ENCODE measurements at places on chromosomes 7 and 10.
A peak's percentile ranks its signal among the peaks of the same experiment; 100 is the strongest.

GRCh38 chr7:5248201-5248885, 34.4 kb upstream of the SLC29A4 start:
- peaks cover 4% of the 10 kb centered on the region for H3K4me1 ChIP-seq
- H3K27ac ChIP-seq = peak overlapping the region; percentile 64
- H3K36me3 ChIP-seq = no peaks in the 10 kb centered on the region
- peak; percentile 35 for DNase-seq

- H3K27me3 ChIP-seq = no peaks in the 10 kb centered on the region
- H3K36me3 ChIP-seq = no peaks in the 10 kb centered on the region
- H3K27ac ChIP-seq = no peak overlapping the region
- DNase-seq = no peak
- H3K4me1 ChIP-seq = peaks cover 12% of the 10 kb centered on the region
These were observed 748.7 kb upstream of the GALNT17 start for GRCh38 chr7:70383066-70383782.

- H3K4me3 ChIP-seq = no peak overlapping the region
- H3K4me1 ChIP-seq = peaks cover 26% of the 10 kb centered on the region
- peaks cover 3% of the 10 kb centered on the region for H3K36me3 ChIP-seq
- H3K27me3 ChIP-seq = no peaks in the 10 kb centered on the region
- no peak for DNase-seq
These were observed 228.9 kb upstream of the TCF7L2 start for GRCh38 chr10:112721080-112721698.

DNA sequence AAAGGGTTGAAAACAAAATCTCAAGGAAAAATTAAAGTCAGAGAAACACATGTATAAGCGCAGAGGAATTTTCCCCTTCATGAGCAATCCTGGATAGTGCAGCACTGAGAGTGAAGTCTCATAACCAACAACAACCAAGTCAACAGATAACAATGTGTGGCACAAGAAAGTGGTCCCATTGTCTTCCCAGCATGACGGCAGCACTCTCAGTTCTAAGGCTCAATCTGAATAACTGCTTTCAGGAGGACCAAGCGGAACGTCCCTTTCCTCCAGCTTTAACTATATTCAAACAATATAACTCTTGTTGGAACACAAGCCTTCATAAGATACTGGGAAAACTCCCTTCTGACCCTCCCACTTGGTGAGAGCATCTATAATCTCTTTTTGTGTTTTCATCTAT, 137.9 kb downstream of the RAPGEF5 start:
- peaks cover 11% of the 10 kb centered on the region for H3K36me3 ChIP-seq
- no peaks in the 10 kb centered on the region for H3K27me3 ChIP-seq
- H3K4me3 ChIP-seq = no peak overlapping the region
- H3K27ac ChIP-seq = no peak overlapping the region

DNA sequence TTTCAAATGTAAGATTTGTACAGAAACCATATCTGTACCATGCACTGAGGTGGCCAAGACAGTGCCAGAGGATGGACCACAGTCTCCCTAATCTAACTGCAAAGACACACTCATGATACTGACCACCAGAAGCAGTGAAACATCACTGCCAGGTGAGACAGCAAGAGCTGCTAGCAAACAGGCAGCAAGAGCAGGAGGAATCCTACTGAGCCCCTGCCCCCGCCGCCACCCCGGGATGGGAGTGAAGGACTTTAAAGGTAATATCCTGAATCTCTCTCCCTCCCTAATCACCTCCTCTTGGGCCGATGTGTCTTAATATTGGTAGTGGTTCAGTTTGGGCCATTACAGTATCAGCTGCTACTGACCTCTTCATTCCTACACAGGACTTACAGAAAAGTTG, 144.3 kb downstream of the XPNPEP1 start:
- no peaks in the 10 kb centered on the region for H3K36me3 ChIP-seq
- H3K27ac ChIP-seq = no peak overlapping the region
- no peak for DNase-seq

DNA sequence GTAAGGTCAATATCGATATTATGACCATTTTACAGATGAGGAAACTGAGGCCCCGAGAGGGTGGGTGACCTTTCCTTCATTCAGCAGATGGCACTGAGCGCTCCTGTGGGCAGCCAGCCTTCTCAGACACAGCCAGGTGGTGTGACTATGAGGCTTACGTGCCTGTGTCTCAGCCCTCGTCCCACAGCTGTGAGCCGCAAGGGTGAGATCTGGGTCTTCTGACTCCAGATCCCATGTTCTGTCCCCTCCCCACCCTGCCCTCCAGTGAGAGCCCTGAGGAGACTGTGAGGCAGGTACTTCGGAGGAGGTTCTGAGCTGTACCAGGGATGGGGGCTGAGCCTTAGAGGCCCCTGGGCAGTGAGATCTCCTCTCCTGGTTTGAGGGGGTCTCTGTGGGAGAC, 613.8 kb upstream of the FOXK1 start:
- no peak overlapping the region for H3K27ac ChIP-seq
- H3K4me1 ChIP-seq = peaks cover 11% of the 10 kb centered on the region
- no peaks in the 10 kb centered on the region for H3K27me3 ChIP-seq
- H3K4me3 ChIP-seq = no peak overlapping the region
- no peak for DNase-seq

DNA sequence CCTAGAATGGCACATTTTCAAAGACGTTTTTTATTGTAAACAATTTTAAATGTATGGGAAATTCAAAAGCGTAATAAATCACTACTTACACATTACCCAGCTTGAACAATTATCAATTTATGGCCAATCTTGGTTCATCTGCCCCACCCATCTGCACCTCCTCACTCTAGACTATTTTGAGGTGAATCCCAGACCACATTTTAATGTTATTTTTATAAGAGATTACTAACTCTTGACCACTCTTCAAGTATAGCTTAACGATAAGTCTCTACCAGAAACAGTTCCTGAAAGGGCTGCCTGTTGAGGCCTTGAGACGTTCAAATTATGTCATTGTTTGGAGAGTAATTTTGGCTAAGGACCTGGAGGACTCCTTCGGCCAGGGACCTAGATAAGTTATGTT, 33.2 kb downstream of the ECHDC3 start:
- H3K27ac ChIP-seq = peak overlapping the region; percentile 43
- peaks cover 5% of the 10 kb centered on the region for H3K36me3 ChIP-seq
- H3K4me3 ChIP-seq = no peak overlapping the region

- H3K27ac ChIP-seq = no peak overlapping the region
- no peak for DNase-seq
- no peak overlapping the region for H3K4me3 ChIP-seq
- H3K36me3 ChIP-seq = peaks cover 19% of the 10 kb centered on the region
- peaks cover 25% of the 10 kb centered on the region for H3K4me1 ChIP-seq
These were observed 786 bp downstream of the ATP5F1C start for GRCh38 chr10:7788639-7789286.

DNA sequence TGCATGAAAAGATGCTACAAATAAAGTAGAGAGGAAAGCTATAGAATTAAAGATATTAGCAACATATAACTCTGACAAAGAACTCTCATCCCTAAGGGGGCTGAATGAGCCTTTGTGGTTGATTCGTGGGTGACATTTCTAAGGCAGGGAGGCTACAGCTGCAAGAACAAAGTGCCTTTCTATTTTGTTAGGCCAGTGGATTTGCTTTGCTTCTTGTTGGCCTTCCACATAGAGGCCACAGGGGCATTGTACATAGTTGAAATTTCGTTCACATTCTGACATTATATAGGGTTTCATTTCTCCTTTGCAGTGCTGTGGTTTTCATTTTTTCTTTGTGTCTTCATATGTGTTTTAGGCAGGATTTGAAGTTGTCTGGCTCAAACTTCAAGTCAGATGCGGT, 819.2 kb upstream of the C7orf33 start:
- no peak overlapping the region for H3K27ac ChIP-seq
- DNase-seq = no peak
- no peaks in the 10 kb centered on the region for H3K36me3 ChIP-seq
- peaks cover 5% of the 10 kb centered on the region for H3K27me3 ChIP-seq

DNA sequence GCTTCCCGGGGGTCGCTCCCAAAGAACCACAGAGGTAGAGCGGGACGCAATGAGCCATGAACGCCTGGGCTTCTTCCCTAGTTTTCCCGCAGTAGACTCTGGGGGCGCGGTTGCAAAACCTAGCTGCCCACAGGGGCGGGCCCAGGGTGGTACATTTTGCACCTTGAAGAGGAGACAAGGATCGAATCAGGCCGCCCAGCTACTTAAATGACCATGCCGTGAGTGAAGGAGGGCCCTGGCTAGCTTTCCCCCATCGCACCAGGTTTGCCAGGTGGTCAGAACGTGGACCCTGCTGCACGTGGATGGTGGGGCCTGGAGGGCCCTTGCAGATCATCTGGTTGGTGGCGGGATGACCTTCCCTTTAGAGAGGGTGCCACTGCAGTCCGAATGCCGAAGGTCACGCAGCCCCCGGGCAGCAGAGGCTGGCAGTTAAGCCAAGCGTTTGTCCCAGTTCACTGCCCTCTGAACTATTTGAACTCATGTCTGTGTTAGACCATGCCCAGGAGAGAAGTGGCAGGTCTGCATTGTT, 604 bp upstream of the SHTN1 start:
- H3K27ac ChIP-seq = peak overlapping the region; percentile 67
- no peaks in the 10 kb centered on the region for H3K27me3 ChIP-seq
- peak overlapping the region; percentile 89 for H3K4me3 ChIP-seq
- no peaks in the 10 kb centered on the region for H3K36me3 ChIP-seq

DNA sequence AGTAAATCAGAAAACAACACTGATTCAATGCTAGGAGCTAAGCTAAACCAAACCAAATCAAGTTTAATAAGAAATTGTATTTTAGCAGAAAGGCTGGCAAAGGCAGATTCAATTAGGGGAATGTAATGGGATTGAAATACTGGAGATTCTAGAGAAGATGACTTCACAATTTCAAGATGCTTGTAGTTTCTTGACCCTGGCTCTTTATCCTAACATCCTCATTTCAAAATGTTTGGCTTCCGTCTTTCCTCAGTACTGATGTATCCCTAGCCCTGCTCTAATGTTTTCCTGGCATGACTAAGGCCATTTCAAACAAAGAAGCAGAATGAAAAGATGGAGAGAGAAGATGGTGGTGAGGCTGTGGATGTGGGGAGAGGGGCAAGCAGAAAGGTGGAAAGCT, 2.7 kb upstream of the JCAD start:
- H3K36me3 ChIP-seq = no peaks in the 10 kb centered on the region
- DNase-seq = no peak
- H3K27me3 ChIP-seq = peaks cover 26% of the 10 kb centered on the region
- no peak overlapping the region for H3K4me3 ChIP-seq
- H3K4me1 ChIP-seq = peaks cover 40% of the 10 kb centered on the region
- no peak overlapping the region for H3K27ac ChIP-seq

- H3K27ac ChIP-seq = no peak overlapping the region
- H3K27me3 ChIP-seq = peaks cover 27% of the 10 kb centered on the region
- H3K36me3 ChIP-seq = no peaks in the 10 kb centered on the region
- H3K4me3 ChIP-seq = no peak overlapping the region
These were observed 5.3 kb upstream of the LDB3 start for GRCh38 chr10:86663046-86663345.

GRCh38 chr7:25754751-25755150, 397.2 kb upstream of the NFE2L3 start:
- peaks cover 72% of the 10 kb centered on the region for H3K4me1 ChIP-seq
- H3K27ac ChIP-seq = no peak overlapping the region
- no peak overlapping the region for H3K4me3 ChIP-seq
- H3K36me3 ChIP-seq = no peaks in the 10 kb centered on the region
- peaks cover 1% of the 10 kb centered on the region for H3K27me3 ChIP-seq

DNA sequence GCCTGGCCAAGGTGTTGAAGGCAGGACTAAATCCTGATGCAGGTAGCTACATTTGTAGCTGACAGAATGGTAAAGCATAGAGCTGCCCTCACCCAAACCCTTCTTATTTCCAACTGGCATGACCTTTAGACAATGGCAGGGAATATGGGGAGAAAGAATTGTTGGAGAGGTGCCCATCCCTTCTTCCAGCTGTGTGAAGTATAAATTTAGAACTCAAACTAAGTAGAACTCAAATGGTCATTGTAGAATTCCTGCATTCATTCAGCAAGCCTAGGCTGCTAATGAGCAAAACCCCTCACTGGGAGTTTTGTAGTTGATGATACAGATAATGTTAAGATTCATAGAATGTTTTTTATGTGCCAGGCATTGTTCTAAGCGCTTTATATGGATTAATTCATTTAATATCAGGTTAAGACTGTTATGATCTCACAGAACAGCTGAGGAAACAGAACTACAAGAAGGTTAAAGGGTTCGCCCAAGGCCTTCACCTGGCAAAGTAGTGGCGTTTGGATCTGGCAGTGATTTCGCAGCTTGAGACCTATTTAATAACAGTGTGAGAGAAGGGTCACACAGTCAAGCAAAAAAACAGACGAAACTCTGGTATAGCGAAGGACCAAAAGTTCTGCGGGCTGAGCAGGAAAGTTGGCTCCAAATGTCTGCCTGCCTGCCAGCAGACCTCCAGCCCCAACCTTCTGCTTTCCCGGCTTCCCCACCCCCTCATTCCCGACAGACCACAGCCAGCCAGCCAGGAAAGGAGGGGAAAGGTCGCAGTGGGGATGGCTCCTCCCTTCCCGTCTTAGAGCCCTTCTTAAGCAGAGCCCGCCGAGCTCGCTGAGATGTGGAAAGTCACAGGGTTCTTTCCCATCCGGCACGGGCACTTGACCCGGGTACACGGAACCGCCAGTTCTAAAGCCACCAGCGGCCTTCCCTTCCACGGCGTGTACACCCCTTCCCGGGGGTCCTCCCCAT, 1.6 kb upstream of the HILPDA start:
- H3K36me3 ChIP-seq = peaks cover 6% of the 10 kb centered on the region
- H3K27me3 ChIP-seq = no peaks in the 10 kb centered on the region
- peaks cover 44% of the 10 kb centered on the region for H3K4me1 ChIP-seq
- peak overlapping the region; percentile 98 for H3K27ac ChIP-seq

DNA sequence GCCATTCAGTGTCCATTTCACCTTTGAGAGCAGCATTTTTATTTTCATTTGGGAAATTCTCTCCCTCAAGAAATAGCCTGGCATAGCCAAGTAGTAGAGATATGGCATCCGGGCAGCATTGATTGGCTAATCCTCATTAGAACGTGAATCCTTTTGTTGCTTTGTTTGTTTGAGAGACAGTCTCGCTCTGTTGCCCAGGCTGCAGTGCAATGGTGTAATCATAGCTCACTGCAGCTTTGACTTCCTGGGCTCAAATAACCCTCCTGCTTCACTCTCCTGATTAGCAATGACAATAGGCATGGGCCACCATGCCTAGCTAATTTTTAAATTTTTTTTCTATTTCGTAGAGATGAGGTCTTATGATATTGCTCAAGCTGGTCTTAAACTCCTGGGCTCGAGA, 1174.9 kb upstream of the AUTS2 start:
- peaks cover 9% of the 10 kb centered on the region for H3K4me1 ChIP-seq
- H3K27ac ChIP-seq = no peak overlapping the region
- no peak overlapping the region for H3K4me3 ChIP-seq
- no peak for DNase-seq
- H3K36me3 ChIP-seq = no peaks in the 10 kb centered on the region

DNA sequence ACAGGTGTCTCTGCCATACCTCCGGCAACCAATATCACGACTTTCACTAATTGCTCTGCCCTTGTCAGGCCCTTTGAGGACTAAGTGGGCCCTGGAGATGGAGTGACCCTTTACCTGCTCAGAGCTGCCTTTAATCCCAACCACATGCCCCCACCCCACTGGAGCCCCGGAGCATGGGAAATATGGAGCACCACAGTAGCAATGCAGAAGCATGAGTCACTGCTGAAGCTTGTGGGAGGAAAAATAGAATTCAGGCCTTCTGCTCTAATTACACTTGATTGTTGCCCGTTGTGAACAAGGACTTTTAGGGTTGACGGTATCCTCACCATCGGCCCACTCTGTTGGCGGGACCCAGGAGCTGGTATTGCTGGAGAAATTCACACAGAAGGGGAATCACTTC, 52.5 kb upstream of the FRMD4A start:
- H3K36me3 ChIP-seq = no peaks in the 10 kb centered on the region
- H3K4me1 ChIP-seq = no peaks in the 10 kb centered on the region
- no peaks in the 10 kb centered on the region for H3K27me3 ChIP-seq
- DNase-seq = no peak

GRCh38 chr7:45601816-45602540, 27.8 kb downstream of the ADCY1 start:
- H3K27ac ChIP-seq = no peak overlapping the region
- no peaks in the 10 kb centered on the region for H3K4me1 ChIP-seq
- no peak for DNase-seq
- H3K27me3 ChIP-seq = no peaks in the 10 kb centered on the region
- peaks cover 2% of the 10 kb centered on the region for H3K36me3 ChIP-seq

Data from mesothelial cell of epicardium (in vitro differentiated cells).